Thymus (tissue), 14 donors: ENCODE measurements at places on chromosomes 5 and 9. TPM values are rescaled to one million over a fixed set of nuclear protein-coding genes. Genes with fewer than 3 reads are reported as not detected.

DNA sequence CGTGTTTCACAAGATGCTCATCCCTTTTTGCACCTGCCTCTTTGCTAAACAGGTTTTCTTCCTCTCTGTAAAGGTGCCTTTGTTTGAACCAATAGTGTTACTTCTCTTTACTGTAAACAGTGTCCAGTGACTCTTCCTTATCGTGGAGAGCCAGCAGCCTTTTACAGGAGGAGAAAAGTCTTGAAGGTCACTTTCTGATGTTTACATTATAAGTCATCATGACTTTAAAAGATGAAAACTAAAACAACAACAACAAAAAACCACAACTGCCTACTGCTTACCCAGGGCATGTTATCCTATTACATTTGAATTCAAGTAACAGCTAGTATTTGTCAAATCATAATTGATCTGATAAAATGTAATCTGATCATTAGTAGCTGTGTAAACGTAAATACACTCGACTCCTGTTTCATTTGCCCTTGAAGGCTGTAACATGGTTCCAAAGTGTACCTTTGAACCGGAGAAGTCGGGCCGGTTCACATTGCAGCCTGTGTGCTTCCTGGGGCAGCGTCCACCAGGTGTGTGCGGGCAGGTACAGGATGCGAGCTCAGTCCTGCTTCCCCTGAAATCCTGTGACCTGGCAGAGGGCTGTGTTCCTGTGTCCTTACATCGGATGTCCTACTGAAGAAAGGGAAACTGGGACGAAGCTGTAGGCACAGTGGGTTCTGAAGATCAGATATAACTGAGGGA is 118.1 kb downstream of the C9orf152 start:
- peaks cover 10% of the 10 kb centered on the region for H3K4me1 ChIP-seq
- no peak for DNase-seq
- no peaks in the 10 kb centered on the region for H3K27me3 ChIP-seq
- no peaks in the 10 kb centered on the region for H3K36me3 ChIP-seq

DNA sequence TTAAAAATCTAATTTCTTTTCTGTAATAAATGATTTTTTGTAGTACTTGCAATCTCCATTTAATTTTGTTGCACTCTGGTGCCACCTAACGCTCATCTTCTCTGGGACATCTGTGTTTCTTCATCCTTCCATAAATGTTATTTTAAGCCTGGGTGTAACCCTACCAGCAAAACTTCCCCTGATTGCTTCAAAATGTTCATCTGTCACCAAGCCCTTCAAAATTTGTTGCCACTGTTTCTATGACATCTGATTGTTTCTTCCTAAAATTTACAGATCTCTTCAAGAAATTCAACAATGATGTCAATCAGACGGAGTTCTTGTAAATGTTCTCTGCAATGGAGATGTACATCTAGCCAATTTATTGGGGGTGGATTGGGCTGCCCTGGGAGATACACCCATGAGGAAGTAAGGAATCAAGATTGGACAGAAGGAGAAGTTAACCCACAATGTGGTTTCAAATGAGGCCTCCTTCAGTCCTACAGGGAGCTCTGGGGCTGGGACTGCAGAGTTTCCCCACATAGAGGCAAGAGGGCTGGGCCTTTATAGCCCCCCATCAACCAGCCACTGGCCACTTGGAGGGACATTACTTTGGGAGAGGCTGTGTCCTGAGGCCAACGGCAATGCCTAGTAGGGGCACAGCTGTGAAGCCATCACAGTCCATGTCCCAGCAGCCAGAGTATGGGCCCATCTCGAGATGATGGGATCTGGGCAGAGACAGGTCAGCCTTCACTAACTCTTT is 23.3 kb downstream of the MCTP1 start:
- no peak overlapping the region for H3K4me3 ChIP-seq
- no peaks in the 10 kb centered on the region for H3K36me3 ChIP-seq
- DNase-seq = no peak
- no peaks in the 10 kb centered on the region for H3K4me1 ChIP-seq
- no peak overlapping the region for H3K27ac ChIP-seq

GRCh38 chr5:140011297-140011802 is 31.7 kb downstream of the NRG2 start:
- no peak overlapping the region for H3K27ac ChIP-seq
- no peaks in the 10 kb centered on the region for H3K36me3 ChIP-seq
- H3K4me3 ChIP-seq = no peak overlapping the region

The TEX48 gene
- total RNA-seq = not detected

The TCF7 gene
- 265 TPM for total RNA-seq

The ABLIM3 gene
- total RNA-seq = 1.4 TPM
